ENCODE measurements at places on chromosomes 11 and 22.

DNA sequence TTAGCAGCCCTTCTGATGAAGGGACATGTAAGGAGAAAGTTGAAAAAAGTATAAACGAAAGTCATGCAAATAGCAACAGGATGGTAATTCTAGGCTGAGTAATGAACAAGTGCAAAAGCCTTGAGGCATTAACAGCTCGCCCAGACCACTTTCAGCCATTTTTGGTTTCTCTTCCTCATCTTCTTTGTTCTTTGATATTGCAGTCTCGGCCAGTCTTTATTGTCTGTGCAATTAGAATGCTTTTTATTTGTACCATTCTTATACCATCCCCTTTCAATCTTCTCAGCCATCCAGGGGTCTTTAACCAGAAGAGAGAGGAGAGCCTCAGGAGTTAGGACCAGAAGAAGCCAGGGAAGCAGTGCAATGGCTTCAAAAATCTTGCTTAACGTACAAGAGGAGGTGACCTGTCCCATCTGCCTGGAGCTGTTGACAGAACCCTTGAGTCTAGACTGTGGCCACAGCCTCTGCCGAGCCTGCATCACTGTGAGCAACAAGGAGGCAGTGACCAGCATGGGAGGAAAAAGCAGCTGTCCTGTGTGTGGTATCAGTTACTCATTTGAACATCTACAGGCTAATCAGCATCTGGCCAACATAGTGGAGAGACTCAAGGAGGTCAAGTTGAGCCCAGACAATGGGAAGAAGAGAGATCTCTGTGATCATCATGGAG is 7.3 kb downstream of the TRIM34 start:
- no peak for DNase-seq

DNA sequence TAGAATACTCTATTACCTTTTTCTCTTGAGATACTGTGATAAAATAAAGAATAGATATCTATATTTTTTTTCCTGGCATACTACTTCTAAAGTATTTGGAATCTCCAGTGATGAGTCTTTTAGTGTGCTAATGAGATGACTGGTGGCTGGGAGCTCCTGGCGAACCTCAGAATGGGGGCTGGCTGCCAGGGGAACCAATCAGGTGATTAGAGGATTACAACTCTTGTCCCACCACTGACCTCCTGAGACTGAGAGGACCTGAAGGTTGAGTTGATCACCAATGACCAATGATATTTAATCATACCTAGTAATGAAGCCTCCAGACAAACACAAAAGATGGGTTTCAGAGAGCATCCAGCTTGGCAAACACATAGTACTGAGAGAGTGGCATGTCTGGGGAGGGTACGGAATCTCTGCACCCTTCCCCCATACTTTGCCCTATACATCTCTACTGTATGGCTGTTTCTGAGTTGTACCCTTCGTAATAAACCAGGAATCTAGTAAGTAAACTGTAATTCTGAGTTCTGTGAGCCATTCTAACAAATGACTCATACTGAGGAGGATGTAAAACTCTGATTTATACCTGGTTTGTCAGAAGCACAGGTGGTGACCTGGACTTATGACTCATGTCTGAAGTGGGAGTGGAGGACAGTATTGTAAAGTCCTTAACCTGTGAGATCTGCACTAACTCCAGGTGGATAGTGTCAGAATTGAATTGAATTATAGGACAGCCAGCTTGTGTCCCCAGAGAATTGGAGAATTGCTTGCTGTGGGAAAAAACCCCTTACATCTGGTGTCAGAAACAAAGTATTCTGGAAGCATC is 325.3 kb upstream of the LRRC4C start:
- no peak for DNase-seq

GRCh38 chr11:127804747-127805400 is 782.5 kb downstream of the ETS1 start:
- DNase-seq = no peak

- DNase-seq = no peak
Measured at GRCh38 chr22:30234786-30235470, 11.6 kb downstream of the LIF start.

DNA sequence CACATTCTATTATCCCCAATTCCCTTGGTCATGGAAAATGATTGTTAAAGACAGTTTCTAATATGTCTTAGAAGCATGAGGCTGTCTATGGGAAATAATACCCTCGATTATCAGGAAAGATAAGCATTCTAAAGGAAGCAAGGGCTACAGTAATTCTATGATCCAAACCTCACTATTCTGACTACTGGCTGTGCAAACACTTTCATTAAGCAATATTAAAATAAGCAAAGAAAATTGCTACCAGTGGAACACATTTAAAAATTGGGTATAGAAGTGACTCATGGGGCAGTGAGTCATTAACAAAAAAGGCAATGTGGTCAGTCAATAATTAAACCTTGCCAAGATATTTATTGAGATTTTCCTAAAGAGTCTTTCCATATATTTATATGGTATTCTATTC is 1415.2 kb upstream of the TENM4 start:
- no peak for DNase-seq

GRCh38 chr11:114832532-114833125 is 154.3 kb downstream of the NXPE2 start:
- DNase-seq = no peak

Data from stimulated activated CD8-positive, alpha-beta memory T cell treated with anti-CD3 and anti-CD28 coated beads, Interleukin-15, amount 100 ng/mL, for 24 hours (primary cell).